ENCODE measurements at places on chromosomes 4 and X.

DNA sequence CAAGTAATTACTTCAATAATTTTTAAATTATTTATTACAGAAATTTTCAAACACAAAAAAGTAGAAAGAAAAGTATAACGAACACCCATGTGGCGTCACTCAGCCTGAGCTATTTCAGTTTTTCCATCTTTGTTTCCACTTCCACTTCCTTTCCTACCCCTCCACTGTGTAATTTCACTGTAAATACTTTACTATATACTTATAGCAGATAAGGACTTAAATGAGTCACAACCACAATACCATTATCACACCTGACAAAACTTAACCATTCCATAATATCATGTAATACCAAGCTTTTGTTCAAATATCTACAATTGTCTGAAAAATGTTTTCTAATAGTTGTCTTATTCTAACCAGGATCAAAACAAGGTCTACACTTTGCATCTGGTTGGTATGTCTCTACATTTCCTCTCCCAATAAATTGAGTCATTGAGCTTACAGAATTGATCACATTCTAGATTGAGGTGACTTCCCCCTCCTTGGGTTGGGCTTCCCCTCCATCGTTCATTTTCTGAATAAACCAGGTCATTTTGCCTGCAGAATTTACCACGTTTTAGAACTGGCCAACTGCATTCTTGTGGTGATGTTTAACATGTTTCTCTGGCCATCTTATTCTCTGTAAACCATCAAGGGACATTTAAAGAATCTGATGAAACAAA lies 48.7 kb downstream of the ATP10D start:
- no peak for DNase-seq

DNA sequence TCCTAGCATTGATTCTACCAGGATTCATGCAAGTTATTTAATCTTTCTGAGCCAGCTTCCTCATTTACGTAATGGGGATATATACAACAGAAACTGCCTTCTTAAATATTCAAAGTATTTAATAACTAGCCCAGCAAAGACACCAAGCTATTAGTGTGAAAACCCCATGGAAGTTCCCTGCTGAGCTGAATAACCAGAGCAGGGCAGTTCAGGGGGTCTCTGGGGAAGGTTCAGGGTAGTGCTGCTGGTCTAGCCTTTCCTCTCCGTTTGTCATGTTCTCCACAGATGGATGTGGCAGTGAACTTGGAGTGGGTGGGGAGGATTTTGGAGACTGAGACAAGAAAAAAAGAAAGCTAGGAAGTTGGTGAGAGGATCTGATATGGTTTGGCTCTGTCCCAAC lies 240.8 kb upstream of the TAPT1 start:
- no peak for DNase-seq

- no peak for DNase-seq
Measured at GRCh38 chr4:85531560-85532341, 56.8 kb downstream of the ARHGAP24 start.

GRCh38 chr4:12471193-12471592 lies 1012.9 kb downstream of the RAB28 start:
- DNase-seq = no peak

DNA sequence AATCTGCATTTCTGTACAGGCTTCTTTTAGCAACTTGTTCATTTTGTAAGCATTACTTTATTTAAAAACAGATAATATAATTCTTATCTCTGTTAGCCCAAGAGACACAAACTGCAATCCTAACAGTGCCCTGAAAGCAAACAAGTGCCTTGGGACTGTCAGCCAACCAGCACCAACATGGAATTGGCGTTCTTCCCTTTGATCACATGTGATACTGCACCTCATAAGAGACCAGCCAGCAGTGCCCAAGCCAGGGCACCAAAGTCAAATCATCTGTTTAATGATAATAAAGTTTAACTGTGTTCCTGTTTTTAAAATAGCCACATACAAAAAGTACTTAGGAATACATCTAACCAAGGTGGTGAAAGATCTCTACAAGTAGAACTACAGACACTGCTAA lies 223.2 kb downstream of the PRDM5 start:
- no peak for DNase-seq

DNA sequence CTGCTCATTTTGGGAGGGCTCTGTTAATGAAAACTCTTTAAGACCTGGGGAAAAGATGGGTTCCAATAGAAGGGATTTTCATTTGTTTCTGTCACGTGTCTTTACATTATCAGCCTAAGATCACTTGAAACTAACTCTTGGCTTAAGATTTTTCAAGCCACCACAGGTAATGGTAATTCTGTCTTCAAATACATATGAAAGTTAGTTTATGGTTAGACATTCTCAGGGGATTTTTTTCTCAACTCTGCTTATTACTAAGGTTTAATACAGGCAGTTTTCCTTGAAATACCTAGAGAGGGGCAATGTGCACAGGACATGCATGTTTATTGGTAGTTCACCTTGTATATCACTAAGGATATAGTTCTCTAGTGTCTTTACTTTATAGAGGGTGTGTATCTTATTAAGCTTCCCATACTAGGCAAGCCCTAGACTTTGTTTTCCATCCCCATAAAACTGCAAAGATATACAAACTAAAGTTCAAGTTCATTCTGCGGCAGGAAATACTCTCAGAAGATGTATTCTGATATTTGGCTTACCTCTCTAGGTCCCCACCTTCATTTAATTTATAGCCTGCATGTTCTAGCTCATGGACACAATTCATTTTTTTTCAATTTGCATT lies 38.2 kb upstream of the MYOZ2 start:
- DNase-seq = no peak

DNA sequence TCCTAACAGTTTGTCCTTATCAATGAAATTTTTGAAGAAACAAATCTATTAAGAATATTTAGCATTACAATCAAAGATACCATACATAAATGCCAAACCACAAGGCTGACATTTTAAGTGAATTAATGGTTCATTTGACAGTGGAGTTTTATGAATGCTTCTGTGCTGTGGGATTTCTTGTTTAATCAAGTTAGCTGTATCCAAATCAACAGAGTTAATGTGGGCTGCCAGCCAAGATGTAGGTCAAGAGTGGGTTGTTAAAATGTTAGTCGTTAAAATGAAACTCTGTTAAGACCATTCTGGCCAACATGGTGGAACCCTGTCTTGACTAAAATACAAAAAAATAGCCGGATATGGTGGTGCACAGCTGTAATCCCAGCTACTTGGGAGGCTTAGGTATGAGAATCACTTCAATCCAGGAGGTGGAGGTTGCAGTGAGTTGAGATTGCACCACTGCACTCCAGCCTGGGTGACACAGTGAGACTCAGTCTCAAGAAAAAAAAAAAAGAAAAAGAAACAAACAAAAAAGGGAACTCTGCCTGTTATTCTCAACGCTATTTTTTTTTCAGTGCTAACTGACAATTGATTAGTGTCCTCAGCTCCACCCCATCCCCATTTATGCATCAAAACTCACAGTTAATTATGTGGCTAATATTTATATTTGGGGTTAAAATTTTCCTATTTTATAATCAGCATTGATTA lies 20.2 kb downstream of the GPAT3 start:
- DNase-seq = no peak

DNA sequence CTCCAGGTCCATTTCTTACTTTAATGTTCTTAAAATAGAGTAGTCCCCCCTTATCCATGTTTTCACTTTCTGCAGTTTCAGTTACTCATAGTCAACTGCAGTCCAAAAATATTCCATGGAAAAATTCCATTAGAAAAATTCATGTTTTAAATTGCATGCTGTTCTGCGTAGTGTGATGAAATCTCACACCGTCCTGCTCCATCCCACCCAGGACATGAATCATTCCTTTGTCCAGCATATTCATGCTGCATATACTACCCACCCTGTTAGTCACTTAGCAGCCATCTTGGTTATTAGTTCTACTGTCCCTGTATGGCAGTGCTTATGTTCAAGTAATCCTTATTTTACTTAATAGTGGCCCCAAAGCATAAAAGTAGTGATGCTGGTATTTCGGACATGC lies 5.4 kb upstream of the PDLIM5 start:
- DNase-seq = no peak

DNA sequence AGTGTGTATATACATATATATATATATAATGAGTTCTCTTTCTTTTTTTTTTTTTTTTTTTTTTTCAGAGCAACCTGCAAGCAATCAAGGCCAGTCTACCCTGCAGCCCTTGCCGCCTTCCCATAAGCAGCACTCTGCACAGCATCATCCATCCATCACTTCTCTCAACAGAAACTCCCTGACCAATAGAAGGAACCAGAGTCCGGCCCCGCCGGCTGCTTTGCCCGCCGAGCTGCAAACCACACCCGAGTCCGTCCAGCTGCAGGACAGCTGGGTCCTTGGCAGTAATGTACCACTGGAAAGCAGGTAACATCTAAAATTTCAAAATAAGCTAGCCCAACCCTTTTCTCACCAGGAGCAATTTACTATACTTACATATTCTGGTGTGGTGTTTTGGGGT lies 316.3 kb downstream of the DCTD start:
- DNase-seq = no peak

- no peak for DNase-seq
Measured at GRCh38 chr4:168537571-168537970, 40.7 kb downstream of the PALLD start.

- no peak for DNase-seq
Measured at GRCh38 chr4:82524570-82525152, 37.1 kb downstream of the TMEM150C start.

DNA sequence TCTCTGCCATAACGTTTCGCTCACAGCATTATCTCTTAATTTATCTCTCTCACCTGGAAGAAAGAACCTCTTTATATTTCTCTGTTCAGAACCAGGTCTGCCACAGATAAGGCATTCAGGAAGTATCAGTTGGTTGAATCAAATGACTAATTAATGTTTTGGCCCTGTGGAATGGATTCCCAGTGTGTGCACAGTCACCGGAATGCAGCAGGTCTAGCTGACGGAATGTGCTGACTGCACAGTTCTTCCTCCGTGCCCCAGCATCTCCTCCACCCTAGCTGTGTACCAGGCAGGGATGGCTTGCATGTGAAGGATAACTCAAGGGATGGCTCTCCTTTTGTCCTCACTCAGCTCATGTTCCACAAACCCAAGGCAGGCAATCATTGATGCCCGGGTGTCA lies 141.8 kb upstream of the MSX1 start:
- no peak for DNase-seq

DNA sequence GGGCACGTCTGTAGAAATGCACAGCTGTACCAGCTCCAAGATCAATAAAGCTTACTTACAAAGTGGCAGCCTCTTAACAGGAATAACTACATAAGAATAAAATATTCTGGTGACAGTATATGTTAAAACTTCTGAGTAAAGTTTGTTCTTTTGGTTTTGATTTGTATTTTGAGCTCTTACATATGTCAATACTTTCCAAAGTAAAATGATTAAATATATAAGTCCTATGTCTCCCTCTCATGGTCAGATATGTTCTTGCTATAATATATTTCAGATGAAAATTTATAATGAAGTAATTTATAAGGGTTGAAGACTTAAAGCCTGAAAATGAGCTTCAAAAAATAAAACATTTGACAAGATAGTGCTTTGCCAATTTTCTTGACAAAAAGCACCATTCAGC lies 254.4 kb downstream of the NPFFR2 start:
- no peak for DNase-seq

DNA sequence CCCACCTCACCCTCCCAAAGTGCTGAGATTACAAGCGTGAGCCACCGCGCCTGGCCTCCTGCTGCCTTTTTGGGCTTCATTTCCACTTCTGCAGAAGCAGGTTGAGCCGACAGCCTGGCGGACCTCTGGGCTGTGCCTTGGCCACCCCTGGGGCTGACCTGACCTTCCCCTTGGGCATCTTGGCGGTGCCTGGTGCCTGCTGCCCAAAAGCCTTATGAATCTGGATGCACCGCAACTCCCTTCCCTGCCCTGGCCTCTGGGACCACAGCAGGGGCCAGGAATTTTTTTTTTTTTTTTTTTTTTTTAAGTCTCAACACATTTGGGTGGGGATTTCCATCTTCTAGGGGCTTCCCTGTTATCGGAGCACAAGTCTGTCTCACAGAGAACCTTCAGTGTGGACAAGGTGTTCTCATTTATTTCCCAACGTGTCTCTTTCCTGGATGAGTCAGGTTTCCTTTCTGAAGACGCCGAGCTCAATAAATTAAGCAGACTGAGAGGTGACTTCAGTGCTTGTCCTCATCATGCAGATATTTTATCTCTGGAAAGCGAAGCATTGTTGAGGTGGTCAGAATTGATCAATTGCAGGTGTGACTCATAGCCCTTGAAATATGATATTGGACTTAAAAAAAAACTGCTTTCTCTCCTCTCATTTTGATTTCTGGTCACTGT lies 79.7 kb downstream of the SHROOM2 start:
- no peak for DNase-seq

- no peak for DNase-seq
Measured at GRCh38 chr4:21872101-21872500, 76.5 kb downstream of the KCNIP4 start.

- no peak for DNase-seq
Measured at GRCh38 chr4:183099537-183100297, 660 bp downstream of the WWC2 start.

- DNase-seq = no peak
Measured at GRCh38 chr4:38050560-38051350, 90.6 kb downstream of the PTTG2 start.

DNA sequence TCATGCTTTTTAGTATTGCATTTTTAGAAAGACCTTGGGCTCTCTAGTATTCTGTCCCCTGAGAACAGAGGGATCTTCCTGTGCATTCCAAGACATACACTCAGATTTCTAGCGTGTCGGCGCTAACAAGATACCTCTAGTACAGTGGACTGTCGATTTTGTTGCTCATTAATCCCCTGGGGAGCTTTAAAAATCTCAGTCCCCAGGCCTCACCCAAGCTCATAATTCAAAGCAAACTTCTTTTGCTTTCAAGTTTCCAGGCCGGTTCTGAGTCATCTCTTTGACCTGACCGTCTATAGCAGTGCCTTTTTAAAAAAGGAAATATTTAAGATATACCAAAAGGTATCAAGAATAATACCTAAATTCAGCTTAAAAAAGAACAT lies 137.0 kb downstream of the AMMECR1 start:
- no peak for DNase-seq

DNA sequence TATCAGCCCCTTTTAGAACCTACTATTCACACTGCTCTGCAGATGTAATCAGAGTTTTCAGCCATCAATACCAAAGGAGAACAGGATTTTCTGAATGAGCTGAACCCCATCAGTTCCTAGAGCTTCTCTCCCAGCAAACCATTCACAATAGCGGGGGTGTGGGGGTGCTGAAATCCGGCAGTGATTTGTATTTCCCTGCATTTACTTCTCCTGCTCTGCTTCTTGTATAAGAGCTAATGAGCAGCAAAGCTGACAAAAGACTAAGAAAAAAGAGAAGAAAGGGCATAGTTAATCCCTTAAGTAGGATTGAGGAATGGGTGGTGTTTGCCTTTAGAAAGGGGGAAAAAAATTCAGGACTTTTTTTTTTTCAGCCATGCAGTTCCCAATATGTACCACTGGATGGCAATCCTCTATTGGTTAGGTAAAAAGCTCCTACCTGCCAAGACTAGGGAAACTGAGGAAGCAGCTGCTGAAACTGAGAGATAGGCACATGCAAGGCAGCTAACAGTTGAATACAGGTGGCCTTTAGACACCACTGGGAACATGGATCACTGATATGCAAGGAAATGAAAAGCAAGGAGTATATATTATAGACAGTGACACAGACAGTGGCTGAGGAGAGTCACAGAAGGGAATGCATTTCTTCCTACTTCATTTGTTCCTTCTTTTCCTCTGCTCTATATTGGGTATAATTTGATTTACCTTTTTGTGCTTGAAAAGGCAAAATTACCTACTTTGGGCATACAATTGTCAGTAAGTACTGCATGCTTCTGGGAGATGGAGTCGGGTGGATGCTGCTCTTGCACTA lies 217.9 kb downstream of the HS6ST2 start:
- no peak for DNase-seq
